ENCODE measurements at places on chromosomes 2 and 18.
A peak's percentile ranks its signal among the peaks of the same experiment; 100 is the strongest.

- peak; percentile 42 for DNase-seq
These were observed 937 bp upstream of the LANCL1 start for GRCh38 chr2:210477496-210477895.

- no peak for DNase-seq
These were observed 104.6 kb upstream of the COL3A1 start for GRCh38 chr2:188869550-188869949.

DNA sequence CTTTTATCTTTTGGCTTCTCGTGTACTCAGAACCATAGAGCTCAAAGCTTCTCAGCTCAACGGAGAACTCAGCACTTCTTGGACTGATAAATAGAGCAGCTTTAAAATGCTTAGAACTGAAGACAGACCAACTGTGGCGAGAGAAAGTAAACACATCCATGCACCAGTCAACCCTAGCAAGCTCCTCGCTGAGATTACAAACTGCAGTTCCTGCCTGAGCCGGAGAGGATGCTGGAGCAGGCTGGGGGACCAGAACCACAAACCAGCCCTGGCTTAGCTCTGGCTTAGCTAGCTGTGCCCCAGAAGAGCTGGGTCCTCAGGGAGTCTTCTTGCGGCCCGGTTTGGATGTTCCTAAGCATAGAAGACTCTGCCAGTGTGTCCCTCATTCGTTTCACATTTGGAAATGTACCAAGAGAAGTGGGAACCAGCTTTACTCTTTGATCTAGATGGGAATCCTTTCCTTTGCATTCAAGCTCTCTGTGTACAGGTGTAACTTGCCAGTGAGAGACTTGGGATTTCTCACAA, 5.6 kb downstream of the PAX8 start:
- DNase-seq, result no peak

DNA sequence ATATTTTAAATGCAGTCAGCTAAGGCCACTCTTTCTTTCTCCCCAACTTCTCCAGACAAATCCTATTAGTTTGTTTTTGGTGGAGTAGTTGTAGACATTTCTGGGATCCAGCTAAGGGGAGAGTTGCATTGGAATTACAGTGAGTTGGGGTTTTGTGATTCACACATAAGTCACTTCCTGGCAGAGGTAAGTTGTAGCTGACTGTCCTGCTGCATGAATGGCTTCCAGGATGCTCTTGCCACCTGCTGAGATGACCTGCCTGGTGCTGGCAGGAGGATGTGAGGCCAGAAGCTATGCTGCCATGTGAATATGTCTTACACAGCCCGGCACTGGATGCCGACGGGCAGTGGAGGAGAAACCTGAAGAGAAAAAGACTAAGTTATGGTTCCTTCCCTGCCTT, 243.7 kb downstream of the TDRD15 start:
- no peak for DNase-seq

DNA sequence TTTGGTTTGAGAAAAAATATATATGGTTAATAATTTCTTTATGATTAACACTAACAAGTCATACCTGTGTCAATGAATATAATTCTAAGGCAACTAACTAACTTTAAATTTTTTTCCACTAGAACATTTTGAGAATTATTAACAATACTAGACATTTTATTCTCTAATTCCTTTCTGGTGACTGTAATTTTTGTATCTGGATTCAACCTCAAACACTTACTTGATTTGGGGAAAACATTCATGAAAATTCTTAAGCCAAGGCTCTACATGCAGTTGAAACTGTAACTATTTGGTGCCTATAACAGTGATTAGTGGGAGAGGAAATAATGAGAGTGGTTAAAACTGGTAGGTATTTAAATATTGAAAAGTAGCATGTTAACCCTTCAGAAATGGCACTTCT, 546.5 kb upstream of the KLHL29 start:
- no peak for DNase-seq

GRCh38 chr18:76353500-76353899, 141.5 kb downstream of the ZNF516 start:
- DNase-seq, result no peak

GRCh38 chr2:15603948-15604347, 12.3 kb downstream of the DDX1 start:
- no peak for DNase-seq

GRCh38 chr2:54469484-54470053, 13.4 kb downstream of the SPTBN1 start:
- DNase-seq, result no peak

DNA sequence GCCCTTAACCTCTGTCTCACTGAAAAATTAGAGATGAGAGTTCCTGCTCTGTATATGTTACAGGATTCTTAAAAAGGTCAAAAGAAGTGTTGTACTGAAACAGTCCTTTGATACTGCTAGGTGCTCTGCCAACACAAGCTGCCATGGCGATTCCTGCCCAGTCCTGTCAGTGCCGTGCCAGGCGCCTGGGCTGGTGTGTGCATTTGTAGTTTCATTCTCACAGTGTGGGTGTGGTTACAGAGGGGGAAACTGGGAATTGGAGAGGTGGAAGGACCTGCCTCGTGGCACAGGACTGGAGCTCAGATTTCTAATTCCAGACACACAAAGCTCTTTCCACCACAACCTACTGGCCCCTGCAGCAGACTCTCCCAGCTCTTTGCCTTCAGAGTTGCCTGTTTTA, 122.3 kb upstream of the RAB6C start:
- no peak for DNase-seq

GRCh38 chr2:195902857-195903256, 165.8 kb downstream of the DNAH7 start:
- no peak for DNase-seq
